GM10248 (cell line): ENCODE measurements at places on chromosomes 6 and 20.

GRCh38 chr6:64225503-64225902 lies 589.9 kb downstream of the PHF3 start:
- DNase-seq, result no peak

DNA sequence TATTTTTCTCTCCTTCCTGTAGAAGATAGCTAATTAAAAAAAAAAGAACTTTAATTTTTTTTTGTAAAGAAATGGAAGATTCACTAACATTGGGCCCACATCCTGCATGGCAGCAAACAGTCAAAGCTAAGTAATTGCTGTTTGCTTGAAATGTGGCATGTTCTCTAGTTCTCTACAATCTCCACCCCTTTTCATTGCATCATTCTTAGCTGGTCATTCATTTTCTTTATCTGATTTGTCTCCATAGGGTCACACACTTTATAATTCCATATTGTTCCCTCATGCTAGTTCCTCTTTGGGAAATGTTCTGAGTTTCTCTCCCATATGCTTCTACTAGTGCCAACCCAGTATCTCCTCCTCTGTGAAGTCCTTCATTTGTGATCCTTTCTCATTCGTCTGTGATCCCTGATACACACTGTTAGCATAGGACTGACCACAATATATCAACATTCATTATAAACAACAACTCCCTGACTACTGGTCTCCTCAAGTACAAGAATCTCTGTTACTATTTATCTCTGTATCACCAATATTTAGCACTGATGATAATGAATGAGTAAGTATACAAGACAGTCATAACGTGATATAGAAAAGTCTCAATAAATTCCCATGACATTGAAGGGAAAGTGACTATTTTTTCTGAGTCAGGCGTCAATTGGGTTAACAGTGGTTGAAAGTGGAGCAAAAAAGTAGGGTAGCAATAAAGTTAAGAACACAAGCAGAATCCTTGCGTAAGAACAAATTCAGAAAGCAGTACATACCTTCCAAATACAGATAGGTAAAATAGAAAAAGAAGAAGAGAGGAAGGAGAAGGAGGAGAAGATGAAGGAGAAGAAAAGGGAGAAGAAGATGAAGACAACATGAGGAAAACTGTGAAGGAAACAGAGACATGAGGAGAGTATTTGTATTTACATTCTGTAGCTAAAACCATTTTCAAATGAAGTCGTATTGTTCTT lies 33.2 kb upstream of the MYB start:
- DNase-seq, result no peak

DNA sequence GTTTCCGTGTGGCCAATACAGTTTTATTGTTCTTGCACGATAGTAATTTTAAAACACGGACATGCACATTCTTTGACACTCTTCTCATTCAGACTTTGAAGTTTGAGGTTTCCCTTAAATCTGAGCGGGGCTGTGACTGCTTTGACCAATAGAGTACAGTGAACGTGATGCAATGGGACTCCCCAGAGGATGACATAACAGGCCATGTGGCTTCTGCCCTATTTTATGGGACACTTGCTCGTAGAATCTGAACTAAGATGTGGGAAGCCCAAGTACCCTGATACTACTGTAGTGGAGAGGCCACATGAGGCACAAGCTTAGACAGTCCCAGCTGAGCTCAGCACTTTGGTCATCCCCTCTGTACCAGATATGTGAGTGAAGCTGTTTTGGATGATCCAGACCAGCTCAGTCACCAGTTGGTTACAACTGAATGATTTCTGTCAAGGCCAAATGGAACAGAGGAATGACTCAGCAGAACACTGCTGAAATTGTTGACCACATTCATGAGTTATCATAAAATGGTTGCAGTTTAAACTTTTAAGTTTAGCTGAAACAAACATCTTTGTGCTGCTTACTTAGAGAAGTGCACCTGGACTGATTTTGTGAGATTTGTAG lies 279.4 kb downstream of the RFPL4B start:
- no peak for DNase-seq

GRCh38 chr6:123598011-123598410 lies 38.7 kb downstream of the TRDN start:
- peak; percentile 7 for DNase-seq

DNA sequence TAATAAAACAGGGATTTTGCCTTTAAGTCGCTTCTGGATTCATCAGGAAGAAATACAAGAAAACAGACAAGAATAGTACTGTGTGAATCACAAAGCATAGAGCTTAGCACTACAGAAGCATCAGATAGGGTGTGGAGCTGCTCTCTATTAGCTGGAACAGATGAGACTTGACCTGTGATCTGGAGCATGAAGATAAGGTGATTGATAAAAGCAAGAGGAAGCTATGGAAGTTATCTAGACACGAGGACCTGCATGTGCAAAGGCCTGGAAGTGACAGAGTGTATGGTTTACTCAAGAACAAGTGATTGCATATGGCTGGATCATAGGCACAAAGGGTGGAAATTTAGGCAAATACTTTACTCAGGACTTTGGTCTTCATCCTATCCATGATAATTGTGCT lies 112.9 kb upstream of the MLIP start:
- DNase-seq, result no peak
